Inflammatory macrophage treated with lipopolysaccharide for 1 hour (primary cell): ENCODE measurements at places on chromosomes 12 and 14.

- DNase-seq, result no peak
Observed at GRCh38 chr14:51552768-51553404, 98.8 kb upstream of the FRMD6 start.

GRCh38 chr14:102187044-102187443, 47.3 kb downstream of the WDR20 start:
- DNase-seq, result no peak

- peak; percentile 50 for DNase-seq
Observed at GRCh38 chr12:53984901-53985691, at the start of gene HOXC10. TSS of gene HOXC10 (plus strand) at chr12:53985146. CDS start at chr12:53985260, 114 bp downstream.

- no peak for DNase-seq
Observed at GRCh38 chr12:42446761-42447160, 120.8 kb downstream of the PPHLN1 start.

- DNase-seq, result peak; percentile 80
Observed at GRCh38 chr12:57127726-57128518, at the start of gene LRP1. TSS of gene LRP1 (plus strand) at chr12:57128483. CDS start at chr12:57128965, 482 bp downstream.

DNA sequence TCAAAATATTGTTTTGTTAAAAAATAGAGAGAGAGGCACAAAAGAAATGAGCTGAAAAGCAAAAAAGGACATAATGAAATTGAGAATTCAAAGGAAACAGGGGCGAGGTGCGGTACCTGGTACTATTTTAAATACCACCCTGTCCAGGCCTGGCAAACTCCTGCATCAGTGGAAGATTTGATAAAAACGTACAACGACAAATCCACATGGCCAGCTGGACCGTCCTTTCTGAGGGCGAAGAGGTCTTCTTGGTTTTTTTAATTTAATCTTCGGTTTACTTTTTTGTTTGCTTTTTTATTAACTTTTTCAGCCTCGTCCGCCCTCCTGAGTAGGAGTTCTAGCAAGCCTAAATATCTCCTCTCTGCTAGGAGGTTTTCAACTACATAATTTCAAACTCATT, 11.9 kb downstream of the BCL11B start:
- no peak for DNase-seq

DNA sequence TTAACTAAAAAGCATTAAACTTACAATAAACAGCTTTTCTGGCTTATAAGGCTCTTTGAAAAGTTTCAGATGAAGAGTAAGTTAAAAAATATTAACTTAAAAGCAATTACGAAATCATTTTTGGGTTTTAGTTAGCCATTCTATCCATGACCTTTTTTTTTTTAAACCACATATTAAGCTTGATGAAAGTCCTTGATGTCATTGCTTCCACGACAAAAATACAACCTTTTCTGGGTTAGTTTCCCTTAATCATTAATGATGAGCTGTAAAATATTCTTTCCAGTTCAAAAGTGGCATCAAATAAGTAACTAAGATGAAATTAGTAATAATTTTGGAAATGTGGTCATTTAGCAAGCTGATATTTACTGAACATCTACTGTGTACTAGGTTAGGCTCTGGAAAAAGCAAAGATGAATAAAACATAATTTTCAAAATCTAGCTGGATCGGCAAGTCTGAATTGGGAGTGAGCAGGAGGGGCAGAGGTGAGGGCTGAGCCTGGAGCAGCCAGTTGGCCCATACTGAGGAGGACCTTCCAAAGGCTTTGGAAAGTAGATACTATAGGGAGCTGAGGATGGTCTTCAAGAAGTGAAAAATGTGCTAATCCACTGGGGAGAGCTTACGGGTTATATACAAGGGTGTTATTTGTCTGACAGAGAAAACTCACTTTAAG, 345.2 kb downstream of the ZFP36L1 start:
- DNase-seq, result no peak
